Daoy (cell line): ENCODE measurements at places on chromosomes 1 and 21.

DNA sequence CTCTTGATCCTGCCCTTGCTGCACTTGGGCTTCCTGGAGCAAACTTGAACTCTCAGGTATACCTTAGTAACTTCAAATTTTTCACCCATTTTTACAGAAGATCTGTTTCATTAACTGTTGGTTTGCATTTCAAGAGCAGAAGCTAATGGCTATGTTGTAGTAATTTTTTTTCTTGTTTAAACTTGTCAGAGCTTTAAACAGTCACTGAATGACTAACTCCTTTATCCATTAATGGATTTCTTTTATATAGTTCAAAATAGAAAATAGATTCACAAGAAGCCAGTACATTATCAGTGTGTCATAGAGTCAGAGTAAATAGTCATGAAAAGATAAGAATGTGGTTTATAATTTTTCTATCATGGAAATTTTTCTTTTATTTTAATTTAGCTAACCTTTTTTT lies 13.6 kb downstream of the SRSF11 start:
- DNase-seq = no peak

GRCh38 chr1:227225715-227226346 lies 92.5 kb downstream of the CDC42BPA start:
- DNase-seq = peak; percentile 21

- DNase-seq = no peak
Measured at GRCh38 chr1:214623430-214623829, 20.4 kb downstream of the CENPF start.

- peak; percentile 52 for DNase-seq
Measured at GRCh38 chr1:183444243-183444642, 26.1 kb upstream of the NMNAT2 start.

- no peak for DNase-seq
Measured at GRCh38 chr1:1206376-1206965, at the start of gene TNFRSF18. TSS of gene TNFRSF18 (minus strand) at chr1:1206592. CDS start at chr1:1206571, 21 bp downstream.

DNA sequence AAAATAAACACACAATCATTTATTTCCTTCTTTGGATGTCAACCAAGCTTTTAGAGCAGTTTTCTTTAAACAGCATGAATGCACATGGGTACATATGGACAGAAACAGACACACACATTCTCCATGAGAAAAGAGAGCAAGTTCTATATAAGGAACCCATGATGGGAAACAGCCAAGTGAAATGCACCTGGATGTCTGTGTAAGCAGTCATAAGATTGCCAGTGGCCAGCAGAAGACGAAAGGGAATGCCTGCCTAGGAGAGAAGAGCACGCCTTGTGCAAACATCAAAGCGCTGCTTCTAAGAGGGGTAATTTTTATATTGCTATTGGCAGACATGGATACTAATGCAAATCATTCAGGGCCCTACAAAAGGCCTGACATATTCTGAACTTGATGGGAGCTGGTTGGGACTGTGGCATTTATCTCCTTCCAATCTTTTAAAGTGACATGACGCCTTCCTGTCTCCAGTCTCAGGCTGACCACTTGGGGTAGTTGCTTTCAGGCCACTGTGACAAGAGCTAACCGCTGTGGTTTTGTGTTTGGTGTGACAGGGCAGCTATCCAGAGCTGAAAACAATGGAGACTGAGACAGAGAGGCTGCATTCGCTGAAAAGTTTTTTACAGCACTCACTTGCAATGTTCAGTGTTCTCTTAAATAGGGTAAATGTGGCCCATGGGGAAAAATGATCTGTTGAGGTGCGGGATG lies 75.0 kb upstream of the DPT start:
- DNase-seq = no peak

DNA sequence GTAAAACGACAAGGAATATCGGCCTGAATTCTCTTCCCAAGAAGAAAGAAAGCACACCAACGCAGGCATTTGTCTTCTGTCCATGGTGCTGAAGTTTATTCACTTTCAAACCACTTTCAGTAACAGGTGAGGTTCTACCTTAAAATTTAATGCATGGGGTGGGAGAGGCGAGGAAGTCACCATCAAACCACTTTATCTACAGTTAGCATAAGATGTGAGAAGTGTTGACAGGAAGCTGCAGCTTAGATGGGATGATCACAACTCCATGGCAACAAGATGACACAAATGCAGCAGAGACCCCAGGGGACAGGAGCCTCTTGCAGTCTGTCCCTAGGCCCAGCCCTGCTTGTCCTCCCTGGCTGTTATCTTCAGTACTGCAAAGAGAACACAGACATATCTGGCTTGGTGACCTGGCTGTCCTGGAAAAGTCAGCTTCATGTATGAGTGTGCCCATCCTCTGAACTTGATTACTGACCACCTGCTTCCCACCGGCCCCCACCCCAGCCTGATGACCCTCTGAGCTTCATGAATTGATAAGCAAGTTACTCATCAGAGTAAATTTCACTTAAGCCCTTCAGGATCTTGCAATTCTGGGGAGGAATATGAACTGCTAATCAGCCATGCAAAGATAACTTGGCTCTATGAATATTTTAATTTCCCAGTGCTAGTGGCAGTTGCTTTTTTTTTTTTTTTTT lies 1.8 kb downstream of the NPPA start:
- DNase-seq = no peak

DNA sequence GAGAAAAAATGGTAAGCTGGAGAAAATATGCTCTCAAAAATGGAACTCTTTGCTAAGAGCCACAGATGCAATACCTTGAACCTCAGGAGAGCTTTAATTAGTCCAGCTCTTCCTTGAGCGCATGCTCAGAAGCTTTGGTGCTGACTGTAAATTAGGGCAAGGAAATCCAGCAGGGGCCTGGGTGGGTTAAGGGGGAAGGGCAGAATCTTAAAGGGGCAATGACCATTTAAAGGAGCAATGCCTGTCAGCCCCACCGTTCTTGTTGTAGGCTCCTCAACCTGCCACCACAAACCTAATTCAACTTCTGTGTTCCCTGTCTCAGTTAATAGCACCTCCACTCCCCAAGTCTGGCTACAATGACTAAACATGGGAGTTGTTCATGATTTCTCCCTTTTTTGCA lies 6.8 kb upstream of the SLC22A15 start:
- DNase-seq = peak; percentile 55

- no peak for DNase-seq
Measured at GRCh38 chr1:21693732-21694131, 24.6 kb upstream of the RAP1GAP start.

DNA sequence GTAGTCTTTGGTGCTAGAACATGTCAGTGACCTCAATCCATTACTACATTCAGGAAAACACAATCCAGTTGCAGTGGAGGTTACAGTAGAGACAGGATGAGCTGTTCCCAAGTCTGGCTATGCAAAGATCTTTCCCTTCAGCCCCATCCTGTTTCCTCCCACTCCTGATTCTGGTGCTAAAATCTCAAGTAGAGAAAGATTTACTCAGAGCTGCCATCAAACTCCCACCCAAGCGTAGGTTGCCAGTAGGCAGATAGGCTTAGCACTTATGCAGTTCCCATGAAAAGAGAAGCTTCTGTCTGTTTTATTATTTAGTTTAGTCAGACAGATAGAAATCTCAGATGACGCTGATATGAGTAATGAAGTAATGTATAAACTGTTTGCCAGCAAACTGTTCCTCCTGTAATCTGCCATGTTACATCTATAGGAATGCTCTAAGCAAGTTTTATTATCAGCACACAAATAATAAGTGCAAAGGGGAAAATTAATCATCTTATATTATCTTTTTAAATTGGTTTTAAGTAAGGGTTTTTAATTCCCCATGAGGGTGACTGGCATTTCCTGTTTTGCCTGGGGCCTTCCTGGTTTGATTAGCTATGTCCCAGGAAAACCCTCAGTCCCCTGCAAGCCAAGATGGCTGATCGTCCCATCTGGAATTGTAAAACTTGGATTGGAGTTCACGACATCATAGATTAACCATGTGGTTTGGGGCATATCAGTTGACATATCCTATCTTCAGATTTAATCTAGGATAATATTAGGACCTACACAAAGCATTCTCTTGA lies 188.3 kb upstream of the PALMD start:
- DNase-seq = peak; percentile 84

DNA sequence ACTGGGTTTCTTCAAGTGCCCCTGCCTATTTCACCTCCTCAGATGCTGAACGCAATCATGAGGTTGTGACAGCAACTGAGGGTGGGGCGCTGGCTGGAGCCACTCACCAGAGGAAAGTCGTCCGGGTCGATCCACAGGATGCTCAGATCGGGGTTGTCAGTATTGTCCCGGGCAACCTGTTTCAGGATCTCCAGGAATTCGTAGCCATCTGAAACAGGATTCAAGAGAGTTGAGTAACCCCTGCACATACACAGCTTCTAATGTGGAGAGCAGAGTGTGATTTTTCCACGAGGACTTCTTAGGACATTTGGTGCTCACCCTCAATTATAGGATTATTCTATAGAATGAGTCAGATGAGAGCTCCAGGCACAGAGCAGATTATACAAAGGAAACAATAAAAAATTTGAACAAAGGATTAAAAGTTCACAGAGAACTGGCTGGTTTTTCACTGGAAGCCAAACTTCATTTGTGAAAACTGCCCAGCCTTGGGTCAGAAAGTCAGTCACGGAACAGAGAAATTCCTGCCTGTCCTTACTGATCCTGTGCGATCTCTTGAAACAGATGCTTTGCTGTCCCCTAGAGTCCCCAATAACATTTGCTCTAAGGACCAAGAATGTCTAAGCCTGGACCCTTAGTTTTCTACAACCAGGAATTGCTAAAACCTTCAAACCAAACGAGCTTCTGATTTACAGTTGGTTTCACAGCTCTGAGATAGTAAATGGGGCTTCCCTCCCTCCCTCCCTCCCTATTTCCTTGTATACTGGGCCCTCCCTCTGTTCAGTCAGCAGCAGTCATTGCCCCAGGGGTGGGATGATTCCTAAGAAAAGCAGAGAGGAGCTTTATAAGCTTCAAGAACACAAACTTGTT lies 63.2 kb downstream of the CASQ2 start:
- no peak for DNase-seq

DNA sequence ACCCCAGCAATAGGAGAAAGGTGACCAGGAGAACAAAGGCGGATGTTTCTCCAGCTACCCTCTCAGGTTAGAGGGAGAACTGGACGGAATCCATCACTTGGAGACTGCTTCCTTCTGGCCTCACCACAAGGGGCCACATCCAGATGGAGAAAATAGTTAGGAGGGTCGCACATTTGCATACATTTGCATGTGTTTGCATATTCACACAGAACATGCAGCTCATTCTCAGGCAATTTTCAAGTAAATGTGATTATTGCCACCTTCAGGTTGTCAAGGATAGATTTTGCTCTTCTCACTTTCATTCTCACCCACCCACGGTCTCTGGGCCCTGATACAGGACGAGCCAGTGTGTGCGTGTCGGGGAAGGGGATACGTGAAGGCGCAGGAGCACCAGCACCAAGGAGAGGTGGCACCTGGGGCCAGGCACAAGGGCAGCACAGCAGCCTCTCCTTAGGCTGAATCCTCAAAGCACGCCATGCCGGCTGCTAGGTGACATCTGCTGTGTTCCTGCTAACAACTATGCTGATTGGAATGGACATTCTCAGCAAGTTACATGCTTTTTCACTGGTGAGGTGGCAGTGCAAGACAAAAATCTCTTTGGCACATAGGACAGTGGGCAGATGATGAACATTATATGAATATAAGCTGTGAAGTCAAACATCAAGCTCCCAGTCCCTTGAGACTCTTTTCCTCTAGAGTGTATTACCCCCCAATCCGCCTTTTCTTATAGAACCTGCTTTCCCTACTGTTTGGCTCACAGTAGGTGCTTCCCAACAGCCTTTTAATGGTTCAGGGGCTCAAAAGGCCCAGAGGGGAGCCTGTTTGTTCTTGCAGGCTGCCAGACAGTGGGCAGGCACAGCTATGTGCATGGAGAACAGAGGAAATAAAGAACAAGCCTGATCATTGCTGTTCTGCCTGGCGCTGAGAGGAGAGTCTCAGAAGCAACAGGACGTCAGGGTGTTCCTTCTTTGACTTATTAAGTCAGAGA lies 14.3 kb downstream of the ACKR1 start:
- no peak for DNase-seq

GRCh38 chr1:167928457-167928852 lies 8.0 kb upstream of the DCAF6 start:
- DNase-seq = no peak

- no peak for DNase-seq
Measured at GRCh38 chr1:179366093-179366800, 476 bp downstream of the AXDND1 start.

DNA sequence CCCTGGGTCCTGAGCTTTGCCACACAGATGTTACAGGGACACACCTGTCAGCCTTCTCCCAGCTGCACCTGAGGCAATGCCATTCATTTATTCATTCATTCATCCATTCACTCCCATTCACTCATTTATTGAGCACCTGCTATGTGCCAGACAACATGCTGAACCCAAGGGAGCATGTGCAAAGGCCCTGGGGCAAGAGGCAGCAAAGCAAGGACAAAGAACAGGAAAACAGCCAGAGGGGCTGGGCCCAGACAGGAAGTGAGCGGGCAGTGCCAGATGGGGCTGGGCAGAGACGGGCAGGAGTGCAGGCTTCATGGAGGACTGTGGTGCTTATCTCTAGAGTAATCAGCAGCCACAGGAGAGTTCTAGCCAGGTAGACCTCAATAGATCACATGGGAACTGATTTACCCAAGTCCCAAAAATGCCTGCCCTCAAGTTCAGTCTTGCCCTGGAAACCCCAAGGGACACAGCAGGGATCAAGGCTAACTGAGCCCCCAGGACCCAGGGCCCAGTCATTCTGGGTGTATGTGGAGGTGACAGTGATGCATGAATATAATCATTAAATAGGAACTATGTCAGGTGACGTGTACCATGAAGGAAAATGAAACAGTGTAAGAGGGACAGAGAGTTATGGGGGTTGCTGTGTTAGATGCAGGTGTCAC lies 530.3 kb downstream of the MATN1 start:
- DNase-seq = no peak
